Dermis microvascular lymphatic vessel endothelial cell (primary cell): ENCODE measurements at places on chromosomes 7 and 10.
A peak's percentile ranks its signal among the peaks of the same experiment; 100 is the strongest.

DNA sequence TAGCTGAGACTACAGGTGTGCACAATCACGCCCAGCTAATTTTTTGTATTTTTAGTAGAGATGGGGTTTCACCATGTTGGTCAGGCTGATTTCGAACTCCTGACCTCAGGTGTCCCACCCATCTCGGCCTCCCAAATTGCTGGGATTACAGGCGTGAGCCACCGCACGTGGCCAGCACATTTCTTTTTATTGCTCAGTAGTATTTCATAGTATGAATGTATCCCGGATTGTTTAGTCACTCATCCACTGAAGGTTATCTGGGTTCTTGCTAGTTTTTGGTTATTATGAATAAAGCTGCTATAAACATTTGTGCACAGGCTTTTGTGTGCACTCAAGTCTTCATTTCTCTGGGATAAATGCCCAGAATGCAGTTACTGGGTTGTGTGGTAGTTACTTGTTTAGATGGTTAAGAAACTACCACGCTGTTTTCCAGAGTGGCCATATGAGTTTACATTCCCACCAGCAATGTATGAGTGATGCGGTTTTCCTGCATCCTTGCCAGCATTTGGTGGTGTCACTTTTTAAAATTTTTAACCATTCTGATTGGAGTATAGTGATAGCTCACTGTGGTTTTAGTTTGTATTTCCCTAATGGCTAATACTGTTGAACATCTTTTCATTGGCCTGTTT, 275.8 kb upstream of the LYZL1 start:
- no peak for DNase-seq

DNA sequence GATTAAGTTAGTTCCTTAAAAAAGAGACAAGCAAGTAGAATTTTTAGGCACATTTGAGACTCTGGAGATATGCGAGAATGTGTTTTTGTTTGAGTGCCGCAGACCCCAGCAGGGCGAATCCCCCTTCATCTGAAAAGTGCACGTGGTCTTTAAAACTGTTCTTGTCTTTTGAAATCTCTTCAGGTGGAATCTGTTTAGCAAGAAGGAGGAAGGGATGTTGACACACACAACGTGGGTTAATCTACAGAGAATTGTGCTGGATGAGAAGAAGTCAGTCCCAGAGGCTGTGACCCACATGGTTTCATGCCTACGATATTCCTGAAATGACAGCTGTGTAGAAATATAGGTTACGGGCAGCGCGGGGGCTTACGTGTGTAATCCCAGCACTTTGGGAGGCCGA, 27.1 kb upstream of the ZFAND2A start:
- no peak for DNase-seq

DNA sequence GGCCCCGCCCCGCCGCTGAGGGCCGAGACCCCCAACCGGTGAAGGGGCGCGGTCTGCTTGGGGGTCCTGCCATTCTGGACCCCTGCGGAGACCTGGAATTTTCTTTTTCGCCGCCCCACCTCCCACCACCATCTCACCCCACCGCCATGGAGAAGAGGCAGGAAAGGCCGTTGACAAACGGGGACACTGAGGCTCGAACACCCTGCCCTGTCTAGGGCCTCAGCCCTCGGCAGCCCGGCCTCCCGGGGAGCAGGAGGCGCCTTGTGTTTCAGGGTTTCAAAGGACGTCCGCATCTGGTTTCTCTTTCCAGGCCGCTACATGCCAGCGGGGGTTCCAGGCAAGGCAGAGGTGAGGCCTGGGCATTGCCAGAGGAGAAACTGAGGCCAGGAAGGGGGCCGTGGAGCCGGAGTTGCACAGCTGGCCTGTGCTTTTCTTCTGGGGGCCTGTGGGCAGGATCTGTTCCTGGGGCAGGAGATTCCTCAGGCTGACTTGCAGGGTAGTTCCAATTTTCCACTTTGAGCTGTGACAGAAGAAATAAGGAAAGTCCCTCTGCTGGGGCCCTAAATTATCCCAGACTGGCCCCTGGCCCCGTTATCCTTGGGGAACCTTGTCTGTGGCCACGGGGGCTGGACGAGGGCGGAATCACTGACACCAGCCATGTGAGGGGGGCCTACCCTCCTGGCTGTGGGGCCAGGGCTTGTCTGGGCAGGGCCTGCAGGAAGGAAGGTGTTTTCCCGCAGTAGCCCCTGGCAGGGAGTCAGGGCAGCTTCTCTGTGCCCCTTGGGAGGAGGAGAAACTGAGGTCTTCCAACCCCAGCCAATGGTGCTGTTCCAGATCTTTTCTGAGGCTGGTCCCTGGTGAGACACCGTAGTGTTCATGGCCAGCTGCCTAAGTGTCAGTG, 900 bp upstream of the MICALL2 start:
- DNase-seq = no peak

- peak; percentile 75 for DNase-seq
Measured at GRCh38 chr7:93914581-93915066, 6.9 kb upstream of the GNG11 start.

- DNase-seq = no peak
Measured at GRCh38 chr10:62648921-62649320, 155.6 kb upstream of the ADO start.

DNA sequence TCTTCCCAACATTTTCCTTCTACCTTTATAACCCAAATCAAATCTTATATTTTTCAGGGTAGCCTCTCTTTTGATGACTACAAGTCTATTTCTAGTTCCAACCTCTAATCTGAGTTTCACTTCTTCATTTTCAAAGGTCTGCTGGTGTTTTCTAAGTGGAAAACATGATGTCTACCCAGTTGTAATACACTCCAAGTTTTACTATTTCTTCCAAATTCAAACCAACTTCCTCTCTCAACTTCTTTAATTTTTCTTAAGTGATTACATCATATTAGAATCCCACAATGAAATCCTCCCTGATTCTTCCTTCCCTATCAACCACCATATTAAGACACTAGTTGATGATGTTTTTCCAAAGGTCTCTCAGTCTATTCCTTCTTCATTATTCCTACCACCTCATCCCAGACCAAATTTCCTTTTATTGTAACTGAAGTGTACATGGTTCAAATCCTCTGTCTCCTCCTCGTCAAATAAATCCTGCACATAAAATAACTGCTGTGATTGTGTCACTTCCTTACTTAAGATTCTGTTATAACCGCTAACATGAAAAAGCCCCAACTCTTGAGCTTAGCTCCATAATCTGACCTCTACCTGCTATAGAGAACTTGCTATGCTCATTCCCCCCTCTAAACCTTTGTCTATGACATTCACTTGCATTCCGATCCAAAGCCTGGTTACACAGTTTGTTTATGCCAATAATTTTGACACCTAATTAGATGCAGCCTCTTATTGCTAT, 12.7 kb downstream of the TAS2R38 start:
- DNase-seq = no peak

GRCh38 chr10:116017405-116017804, 255.6 kb downstream of the GFRA1 start:
- DNase-seq = no peak

- DNase-seq = peak; percentile 62
Measured at GRCh38 chr7:122885583-122886356, 490 bp downstream of the CADPS2 start.
